ACHN (cell line): ENCODE measurements at places on chromosomes 4 and X.

DNA sequence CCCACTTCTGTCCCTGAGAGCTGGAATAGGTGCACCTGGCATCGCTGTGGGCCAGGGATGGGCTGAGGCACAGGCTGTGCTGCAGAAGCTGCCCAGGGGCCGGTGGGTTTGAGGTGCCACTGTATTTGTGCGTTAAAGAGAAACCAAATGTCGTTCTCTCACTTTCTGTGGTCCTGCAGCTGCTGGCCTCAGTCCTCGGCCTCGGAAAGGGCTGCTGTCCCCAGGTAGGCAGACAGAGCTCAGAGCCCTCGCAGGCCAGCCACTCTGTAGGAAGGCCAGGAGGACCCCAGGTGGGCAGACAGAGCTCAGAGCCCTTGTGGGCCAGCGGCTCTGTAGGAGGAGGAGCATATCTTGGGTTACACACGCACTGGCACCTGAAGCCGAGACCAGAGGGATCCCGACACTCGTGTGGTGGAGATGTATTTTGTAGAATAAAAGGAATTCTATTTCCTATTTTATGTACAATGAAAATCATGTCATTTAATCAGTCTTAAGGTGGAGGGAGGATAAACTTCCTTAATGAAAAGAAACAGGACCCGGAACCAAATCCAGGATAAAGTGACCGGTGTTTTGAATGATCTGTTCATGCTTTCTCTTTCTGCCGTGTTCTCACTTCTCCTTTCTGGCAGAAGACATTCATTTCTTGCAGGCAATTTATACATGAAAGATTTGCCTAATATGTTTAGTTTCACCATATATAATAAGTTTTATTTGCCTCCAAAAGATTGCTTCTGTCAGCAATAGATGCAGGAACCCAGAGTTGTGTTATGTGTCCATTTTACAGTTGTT is 54.4 kb upstream of the HGFAC start:
- no peak for DNase-seq

GRCh38 chr4:71978210-71978835 is 53.5 kb upstream of the NPFFR2 start:
- DNase-seq, result no peak

DNA sequence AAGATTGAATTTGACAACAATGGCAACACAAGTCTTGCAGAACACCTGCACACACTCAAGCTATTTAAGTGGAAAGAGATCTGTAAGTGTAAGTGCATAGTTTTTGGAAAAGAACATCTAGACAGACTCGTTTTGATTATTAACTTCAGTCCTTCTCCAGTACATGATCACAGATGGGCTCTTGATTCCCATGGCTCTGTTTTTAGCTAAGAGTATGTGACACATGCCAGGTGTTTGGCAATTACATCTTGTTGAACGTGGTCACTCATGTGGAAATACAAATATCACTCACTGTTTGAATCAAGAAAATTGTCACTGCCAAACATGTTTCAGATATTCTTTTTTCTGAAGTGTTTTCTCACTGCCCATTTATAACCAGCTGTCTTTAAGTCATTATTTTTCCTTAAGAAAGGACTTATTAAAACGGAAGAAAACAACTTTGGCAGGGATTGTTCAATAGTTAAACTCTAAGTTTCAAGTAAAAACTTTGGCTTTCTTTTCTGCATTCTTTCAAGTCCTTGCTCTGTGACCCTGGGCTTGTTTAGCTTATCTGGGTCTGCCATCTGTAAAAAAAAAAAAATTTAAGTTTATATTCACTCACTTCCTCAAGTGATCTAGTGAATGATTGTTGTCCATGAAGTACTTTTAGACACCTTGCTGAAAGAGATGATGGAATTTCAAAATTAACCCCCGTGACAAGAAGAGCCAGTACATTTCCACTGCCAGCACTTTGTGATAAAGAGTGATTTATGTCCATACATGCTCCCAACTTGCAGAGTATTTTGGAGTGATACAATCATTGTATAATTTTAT is 125.4 kb downstream of the ATXN3L start:
- peak; percentile 4 for DNase-seq

DNA sequence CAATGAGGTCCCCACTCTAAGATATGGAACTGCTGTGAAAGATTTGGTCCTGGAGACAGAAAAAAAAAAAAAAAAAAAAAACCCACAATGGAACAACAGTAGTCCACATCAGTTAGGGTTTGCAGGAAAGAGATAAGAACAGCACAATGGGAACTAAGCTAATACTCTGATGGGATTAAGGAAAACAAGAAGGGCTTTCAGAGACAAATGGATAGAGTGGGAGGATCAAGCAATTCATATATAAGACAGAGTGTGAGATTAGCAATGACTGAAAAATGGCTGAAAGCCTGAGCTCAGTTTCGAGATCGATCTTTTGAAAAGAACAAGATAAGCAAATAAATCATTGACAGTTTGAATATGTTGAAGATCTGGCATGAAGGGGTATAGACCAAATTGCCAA is 188.4 kb upstream of the TRPC5 start:
- no peak for DNase-seq

DNA sequence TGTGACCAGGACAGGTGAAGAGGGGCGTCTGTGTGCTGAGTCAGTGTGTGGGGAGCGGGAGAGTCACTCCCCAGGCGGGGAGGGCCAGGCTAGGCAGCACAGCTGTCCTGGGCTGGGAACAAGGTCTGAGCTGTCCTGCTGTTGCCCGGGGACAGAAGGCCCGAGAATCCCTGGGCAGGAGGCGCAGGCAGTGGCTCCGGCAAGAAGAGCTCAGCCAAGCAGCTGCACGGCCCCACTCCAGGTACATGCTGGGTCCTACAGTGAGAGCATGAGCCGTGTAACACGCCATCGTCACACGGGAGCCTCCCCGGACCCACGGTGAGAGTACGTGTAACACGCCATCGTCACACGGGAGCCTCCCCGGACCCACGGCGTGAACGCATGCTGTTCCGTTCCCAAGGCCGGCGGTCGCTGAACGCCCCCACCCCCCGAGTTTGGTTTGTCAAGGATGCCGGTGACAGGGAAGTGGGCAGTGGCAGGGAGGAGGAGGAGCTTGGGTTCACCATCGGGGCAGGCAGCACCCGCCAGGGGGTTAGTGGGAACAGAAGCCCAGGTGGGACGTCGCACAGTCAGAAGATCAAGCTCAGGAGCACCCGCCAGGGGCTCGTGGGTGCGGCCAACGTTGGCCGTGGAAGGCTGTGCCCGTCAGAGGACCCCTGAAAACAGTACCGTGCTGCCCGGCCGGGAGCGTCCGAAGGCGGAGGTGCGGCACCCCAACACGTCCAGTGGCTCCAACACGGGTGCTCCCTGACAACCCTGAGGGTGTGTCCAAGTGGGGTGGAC is 15.6 kb downstream of the PPP2R3B start:
- DNase-seq, result no peak

DNA sequence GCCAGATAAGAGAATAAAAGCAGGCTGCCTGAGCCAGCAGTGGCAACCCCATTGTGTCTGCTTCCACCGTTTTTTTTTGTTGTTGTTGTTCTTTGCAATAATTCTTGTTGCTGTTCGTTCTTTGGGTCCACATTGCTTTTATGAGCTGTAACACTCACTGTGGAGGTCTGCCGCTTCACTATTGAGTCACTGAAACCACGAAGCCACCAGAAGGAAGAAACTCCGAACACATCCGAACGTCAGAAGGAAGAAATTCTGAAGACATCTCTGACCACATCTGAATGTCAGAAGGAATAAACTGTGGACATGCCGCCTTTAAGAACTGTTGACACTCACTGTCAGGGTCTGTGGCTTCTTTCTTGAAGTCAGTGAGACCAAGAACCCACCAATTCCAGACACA is 110.5 kb downstream of the PCDH18 start:
- DNase-seq, result no peak
